ENCODE measurements at places on chromosomes 13 and 19.

GRCh38 chr19:38095411-38096308 lies 128.4 kb downstream of the DPF1 start:
- DNase-seq = peak; percentile 28

- DNase-seq = no peak
Measured at GRCh38 chr13:21297447-21297846, 121.0 kb downstream of the MRPL57 start.

DNA sequence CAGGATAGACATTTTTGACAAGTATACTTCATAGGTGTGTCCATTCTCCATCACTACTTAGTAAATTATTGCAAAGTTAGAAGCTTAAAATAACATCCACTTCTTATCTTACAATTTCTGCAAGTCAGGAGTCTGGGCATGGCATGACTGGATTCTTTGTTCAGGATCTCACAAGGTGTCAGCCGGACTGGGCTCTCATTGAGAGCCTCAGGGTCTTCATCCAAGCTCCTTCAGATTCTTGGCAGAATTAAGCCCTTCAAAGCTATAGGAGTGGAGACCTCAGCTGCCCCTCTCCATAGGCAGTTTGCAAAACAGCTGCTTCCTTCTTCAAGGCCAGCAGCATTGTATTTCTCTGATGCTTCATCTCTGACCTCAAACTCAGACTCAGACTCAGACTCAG lies 9.1 kb upstream of the SIN3B start:
- no peak for DNase-seq

- no peak for DNase-seq
Measured at GRCh38 chr19:49853852-49854377, 3.0 kb downstream of the PTOV1 start.

DNA sequence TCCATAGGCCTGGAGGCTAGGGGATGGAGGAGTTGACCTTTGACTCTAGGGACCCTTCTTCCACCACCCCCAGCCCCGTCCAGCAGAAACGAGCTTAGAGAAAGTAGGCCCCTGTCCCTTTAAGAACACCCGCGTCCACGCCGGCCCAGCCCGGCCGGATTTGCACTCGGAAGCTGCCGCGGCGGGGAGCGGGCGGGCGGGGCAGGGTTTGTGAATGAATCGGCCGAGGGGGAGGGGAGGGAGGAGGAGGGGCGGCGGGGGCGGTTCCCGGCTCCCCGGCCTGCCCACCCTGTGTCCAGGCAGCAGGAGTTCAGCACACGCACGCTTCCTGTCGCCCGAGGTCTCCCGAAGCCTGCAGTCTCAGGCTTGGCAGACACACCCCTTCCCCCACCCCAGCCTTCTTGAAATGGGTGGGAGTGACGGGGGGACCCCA lies 1.5 kb downstream of the UNC13A start:
- no peak for DNase-seq

DNA sequence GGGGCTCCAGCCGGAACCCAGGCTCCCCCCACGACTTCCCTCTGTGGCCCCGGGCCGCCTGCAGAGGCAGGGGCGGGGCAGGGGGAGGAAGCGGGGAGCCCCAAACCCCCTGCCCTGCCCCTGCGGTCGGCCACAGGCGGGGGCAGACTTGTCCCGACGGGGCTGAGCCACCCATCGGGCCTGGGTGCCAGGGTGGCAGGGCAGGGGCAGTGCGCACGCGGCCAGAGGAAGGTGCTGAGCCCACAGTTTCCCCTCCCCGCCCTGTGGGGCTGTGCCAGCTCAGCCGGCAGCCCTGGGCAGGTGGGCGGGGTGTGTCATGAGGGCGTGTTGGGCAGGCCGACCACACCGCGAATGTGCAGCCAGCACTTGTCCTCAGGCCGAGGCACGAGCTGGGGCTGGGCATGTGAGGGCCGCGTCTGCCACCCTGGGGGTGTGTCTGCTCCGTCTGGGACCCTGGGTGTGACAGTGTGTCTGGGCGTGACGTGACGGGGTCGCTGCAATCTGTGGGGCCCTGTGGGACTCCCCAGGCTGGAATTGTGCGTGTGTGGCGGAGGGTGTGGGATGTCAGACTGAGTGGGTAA lies 17.7 kb downstream of the CCDC97 start:
- peak; percentile 72 for DNase-seq

DNA sequence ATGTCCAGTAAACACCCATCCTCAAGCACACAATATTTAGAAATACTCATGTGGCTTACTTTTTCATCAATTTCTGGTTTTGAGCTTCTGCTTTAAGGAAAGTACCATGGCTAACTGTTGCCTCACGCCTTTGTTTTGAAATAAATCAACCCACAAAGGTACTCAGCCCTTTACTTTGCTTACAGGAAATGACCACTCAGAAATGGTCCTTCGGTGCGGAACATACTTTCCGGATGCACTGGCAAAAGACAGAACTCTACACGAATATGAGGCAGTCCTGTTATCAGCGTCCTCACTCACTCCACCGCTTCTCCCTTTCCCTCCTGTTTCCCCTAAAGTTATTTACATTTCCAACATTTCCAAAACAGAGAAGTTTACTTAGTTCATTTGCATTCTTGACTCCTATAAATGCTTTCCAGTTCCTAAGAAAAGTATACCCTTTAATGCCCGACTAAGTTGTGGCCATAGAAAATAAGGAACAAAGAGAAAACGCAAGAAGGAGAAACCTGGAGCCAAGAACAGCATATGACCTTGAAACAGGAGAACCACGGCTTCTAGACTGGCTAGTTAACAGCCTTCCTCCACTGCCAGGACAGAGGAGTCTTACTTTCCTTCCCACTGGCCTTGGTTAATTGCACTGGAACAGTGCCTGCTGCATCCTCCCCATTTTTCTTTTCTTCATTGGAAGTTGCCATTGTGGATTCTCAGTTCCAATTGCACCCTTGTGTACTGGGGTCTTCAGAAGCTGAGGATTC lies 10.6 kb downstream of the FPR2 start:
- no peak for DNase-seq

DNA sequence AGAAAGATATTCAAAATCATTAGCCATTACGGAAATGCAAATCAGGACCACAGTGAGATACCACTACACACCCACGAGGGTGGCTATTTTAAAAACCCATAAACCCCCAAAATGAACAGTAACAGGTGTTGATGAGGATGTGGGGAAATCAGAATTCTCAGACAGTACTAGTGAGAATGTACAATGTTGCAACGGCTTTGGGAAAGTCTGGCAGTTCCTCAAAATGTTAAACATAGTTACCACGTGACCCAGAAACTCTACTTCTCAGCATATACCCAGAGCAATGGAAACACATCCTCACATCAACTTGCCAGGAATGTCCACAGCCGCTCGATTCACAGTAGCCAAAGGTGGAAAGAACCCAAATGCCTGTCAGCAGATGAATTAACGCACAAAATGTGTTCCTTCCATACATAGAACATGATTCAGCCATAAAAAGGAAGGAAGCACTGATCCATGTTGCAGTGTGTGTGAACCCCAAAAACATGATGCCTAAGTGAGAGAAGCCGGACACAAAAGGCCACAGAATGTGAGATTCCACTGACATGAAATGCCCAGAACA lies 7.0 kb downstream of the PLVAP start:
- no peak for DNase-seq

DNA sequence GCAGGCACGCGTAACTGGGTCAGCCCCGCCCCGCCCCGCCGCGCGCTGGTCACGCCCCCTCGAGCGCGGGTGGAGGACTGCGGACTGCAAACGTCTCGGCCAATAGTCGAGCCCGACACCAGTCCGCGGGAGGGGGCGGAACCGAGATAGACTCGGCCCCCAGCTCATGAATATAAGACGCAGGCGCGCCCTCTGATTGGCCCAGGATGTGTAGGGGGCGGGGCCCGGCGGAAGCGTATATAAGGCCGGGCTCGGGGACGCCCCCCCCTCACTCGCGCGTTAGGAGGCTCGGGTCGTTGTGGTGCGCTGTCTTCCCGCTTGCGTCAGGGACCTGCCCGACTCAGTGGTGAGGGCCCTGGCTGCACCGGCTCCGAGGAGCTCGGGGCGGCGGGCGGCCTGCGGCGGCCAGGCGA lies at the start of gene CIRBP:
TSS of gene CIRBP (plus strand) at position 268 of the 413 bp plus-strand sequence. CDS start 1,602 bp downstream, outside the sequence.
- peak; percentile 99 for DNase-seq

- no peak for DNase-seq
Measured at GRCh38 chr13:75550159-75550567, 572 bp downstream of the UCHL3 start.

- no peak for DNase-seq
Measured at GRCh38 chr19:29365836-29366417, 153.0 kb upstream of the UQCRFS1 start.

DNA sequence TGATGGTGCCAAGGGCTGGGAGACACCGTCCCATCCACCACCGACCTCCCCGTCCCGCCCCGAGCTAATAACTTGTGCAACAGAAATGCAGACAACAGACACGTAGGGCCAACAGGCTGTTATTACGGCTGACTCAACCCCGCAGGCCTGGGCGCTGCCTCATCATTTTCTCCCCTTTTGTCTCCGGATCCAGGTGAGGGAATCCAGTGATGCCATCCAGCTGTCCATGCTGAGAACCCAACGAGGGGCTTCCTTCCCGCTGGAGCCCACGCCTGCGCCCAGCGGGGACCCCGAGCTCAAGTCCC lies 6.4 kb upstream of the DIRAS1 start:
- DNase-seq = no peak

DNA sequence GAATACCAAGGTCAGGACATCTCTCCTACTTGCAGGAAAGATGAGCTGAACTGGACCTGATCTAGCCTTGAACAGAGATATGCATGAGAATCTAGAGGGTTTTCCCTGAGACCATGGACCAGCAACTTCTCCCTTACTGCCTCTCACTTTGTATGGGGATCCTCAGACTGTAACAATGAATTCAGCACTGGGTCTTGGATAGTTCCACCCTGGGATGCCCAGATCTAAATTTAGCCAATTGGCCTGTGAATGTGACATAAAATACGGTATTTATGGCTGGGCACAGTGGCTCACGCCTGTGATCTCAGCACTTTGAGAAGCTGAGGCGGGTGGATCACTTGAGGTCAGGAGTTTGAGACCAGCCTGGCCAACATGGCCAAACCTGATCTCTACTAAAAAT lies 15.3 kb upstream of the LILRA2 start:
- no peak for DNase-seq

DNA sequence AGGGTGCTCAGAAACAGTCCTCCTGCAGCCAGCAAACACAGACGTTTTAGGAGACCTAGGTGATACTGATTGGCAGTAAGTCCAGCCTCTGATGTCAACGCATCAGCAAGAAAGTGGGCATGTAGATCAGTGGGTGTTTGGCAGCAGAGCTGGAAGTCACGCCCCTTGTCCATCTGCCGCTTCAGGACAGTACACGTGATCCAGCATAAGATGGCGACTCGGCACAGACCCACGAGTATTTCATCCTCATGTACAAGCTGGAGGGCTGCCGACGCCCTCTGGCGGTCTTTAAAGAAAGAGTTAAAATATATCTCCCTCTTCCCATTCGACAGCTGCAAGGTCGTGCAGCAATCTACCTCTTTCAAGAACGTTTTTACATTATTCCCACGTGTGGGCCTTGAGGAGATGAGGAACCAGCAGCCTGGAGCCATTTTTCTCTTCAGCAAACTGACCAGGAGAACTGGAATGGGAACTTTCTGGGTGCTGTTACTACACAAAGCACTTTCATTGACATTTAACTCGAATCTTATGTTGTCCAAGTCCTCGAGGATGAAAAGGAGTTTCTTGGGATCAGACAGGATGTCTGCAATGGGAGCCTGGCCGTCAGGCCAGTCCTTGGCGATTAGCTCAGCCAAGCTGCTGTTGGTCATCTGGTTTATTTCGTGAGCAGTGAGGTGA lies 22.3 kb downstream of the NLRP11 start:
- peak; percentile 1 for DNase-seq

DNA sequence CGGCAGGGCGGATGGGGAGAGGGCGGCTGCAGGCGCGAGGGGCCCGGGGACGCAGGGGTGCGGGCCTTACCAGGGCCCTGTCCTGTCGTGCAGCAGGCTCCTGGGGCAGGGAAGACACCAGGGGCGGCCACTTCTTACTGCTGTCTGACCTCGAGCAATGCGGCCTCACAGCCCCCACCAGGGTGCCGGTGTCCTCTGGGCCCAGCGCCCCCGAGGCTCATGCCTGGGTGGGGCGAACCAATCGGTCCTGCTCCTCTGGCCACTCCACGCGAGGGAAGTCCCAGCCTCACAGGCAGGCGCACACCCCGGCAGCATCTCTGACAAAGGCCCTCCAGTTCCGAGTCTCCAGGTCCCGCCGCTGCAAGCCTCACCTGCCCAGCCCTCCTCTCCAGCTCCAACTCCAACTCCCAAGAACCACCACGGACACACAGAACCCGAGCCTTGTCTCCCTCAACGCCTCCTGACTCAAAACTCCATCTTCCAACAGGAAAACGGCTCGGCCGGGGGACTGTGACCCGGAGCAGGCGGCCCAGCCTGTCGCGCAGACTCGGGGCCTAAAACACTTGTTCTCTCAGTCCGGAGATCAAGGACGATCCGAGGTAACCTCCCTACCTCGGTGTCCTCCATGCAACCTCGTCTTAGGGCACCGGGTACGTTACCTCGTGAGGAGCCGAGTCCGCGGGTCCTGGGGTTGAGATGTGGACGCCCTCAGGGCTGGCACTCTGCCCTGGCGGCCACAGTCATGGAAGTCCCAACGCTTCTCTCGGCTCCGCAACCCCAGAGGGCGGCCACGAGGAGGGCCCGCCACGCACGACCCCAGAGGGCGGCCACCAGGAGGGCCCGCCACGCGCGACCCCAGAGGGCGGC lies 6.5 kb downstream of the FGF22 start:
- no peak for DNase-seq

DNA sequence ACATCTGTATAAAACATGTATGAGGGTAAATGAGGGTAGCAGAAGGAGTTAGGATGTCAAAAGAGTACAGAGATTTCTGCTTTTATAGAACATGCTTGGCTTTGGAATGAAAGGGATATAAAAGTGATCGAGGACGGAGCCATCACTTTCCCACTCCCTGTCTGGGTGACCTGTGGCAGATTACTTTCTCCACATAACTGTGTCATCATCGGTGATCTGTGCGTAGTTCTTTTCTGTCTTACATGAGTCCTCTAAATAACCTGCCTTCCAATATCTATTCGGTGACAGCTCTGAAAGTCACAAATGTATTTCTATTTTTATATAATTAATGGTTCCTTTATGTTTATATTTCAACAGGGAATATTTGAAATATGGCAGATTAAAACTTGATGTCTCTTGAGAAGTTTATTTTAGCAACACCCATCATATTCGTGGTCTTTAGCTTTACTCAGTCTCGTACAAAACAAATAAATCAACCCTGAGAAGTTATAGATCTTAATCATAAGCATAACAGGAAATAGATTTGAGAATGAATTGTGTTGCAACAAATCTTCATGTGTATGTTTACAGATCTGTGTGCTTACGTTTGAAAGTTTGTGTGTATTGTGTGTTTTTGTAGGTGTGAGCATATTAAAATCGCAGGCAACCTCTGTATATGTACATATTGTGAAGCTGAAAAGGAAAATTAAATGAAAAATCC lies 1094.3 kb downstream of the EFNB2 start:
- DNase-seq = no peak

GRCh38 chr13:104140552-104140951 lies 1074.3 kb upstream of the SLC10A2 start:
- DNase-seq = no peak

All from stimulated activated CD8-positive, alpha-beta memory T cell treated with anti-CD3 and anti-CD28 coated beads, Interleukin-2, amount 100 ng/mL, for 1 hour (primary cell).